ENCODE measurements at places on chromosomes 1 and 21.

GRCh38 chr1:209132736-209133467 is 450.6 kb upstream of the CAMK1G start:
- no peak for DNase-seq

DNA sequence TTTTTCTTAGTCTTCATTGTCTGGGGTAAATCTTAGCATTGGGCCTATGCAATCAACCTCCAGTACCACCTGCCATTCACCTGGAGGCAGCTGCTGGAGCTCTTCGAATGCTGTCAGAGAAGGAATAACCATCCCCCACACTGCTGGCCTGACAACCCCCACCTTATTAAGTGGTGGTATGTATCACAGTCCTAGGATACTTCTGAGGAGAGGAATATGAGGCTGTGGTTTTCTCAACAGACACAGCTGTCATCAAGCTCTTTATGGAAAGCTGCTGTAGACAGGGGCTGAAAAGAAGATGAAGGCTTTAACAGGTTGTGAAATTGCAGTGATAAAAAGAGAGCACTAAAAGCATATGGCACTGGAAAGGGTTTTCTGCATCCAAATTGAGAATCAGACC is 61.7 kb downstream of the TSEN15 start:
- no peak for DNase-seq

GRCh38 chr1:230113593-230114236 is 46.7 kb downstream of the GALNT2 start:
- DNase-seq: no peak

DNA sequence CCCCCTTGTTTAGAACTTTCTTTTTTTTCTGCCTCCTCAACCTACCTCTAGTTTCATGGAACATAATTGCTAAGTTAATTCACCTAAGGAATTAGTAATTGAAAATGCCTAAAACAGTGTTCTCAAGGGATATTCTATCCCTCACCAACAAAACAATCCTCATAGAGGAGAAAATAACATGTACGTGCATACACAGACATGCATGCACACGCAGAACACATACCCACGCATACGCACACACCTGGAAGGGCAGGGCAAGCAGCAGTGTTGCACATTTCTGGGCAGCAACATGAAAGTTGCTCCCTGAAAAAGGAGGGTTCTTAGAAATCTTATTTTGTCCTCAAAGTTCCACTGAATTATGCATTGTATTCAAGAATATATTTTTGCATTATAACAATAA is 76.6 kb downstream of the HHAT start:
- no peak for DNase-seq

DNA sequence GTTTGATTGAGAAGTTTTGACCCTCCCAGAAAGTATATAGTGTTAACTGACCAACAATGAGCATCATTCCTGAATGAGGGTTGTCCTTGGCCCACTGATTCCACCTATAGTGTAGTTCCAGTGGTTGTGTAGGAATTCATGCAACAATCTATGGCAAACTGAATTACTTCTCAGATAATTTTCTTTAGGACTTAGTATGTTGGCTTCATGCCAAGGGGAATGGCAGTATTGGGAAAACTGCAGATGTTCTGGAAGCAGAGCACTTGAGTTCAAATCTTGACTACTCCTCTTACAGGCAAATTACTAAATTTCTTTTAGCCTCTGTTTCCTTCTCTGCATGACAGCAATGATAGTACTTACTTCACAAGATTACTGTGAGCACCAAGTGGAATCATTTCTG is 65.8 kb downstream of the LRIG2 start:
- no peak for DNase-seq

- DNase-seq: no peak
Observed at GRCh38 chr1:111062624-111063023, 77.3 kb downstream of the DRAM2 start.

GRCh38 chr1:89941110-89941766 is 53.7 kb upstream of the ZNF326 start:
- DNase-seq: no peak

DNA sequence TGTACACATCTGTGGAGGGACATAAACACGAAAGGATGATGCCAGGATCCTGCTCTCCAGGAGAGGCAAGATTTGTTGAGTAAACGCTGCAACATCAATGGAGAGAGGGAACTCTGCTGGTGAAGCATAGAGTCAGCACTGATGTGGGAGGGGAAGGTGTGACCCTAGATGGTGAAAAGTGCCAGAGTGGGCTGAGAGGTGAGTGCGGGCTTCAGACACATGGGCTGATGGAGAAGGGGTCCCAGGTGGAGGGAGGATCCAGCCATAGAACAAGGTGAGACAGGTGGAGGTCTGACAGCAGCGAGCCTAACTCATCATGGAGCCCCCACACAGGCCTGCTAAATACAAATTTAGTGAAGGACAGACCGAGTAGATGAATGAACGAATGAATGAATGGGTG is 9.7 kb downstream of the RD3 start:
- DNase-seq: no peak

DNA sequence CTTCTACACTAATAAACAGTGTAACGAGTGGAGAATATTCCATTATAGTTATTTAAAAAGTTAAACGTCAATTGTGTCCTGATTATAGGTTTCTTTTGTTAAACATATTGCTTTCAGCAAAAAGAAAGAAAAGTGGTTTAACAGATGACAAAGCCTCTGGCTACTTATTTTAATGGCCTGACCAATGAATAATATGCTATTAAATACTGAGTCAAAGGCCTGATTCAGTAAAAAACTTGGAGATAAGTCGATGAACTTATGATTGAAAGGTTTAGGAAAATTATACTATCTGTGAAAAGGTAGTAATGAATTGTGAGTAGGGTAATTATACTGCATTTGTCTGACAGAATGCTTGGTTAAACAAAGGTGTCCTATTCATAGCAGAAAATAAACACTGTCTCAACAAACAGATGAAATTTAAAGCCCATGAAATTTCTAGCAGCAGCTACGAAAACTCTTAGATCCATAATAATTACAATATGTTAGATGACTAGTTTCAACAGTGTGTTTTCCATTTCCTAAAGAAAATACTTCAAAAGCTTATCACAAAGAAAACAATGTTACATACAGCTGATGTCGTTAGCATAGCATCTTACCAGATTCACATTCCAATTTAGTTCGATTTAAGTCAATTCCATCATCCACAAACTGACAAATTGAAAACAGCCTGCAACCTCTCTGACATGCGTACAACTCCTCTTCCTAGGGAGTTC is 6.2 kb downstream of the TMEM59 start:
- no peak for DNase-seq

GRCh38 chr1:103854279-103854678 is 104.6 kb downstream of the AMY1C start:
- DNase-seq: no peak

GRCh38 chr21:43864962-43865539 is at the start of gene AGPAT3:
TSS of gene AGPAT3 (plus strand) at chr21:43865223. CDS start at chr21:43959682, 94,459 bp downstream.
- DNase-seq: no peak

DNA sequence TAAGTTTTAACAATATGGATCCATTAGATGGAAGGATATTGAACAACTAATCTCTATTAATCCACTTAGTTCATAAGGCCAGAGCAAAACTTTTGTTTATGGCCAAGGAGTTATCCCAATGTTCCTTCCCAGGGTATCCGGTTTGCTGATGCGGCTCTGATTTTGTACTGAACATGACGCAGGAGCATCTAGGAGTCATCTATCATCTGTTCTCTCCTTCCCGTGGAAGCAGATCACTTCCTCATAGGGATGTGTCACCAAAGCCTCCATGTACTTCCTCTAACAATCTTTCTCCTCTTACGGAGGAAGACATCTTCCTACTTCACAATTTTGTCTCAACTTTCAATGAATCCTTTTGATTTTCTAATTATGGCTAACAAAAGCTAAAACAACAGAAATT is 206.6 kb downstream of the APP start:
- DNase-seq: no peak

GRCh38 chr1:19613171-19613703 is 30.9 kb upstream of the NBL1 start:
- DNase-seq: no peak

- DNase-seq: no peak
Observed at GRCh38 chr1:228305721-228306152, 97.9 kb downstream of the OBSCN start.

- DNase-seq: no peak
Observed at GRCh38 chr21:43276811-43277210, 108.0 kb downstream of the CRYAA start.

GRCh38 chr1:158058237-158058985 is 65.0 kb downstream of the KIRREL1 start:
- DNase-seq: no peak

GRCh38 chr1:207362962-207363860 is 41.7 kb downstream of the CD55 start:
- no peak for DNase-seq

GRCh38 chr1:6116137-6116536 is 64.0 kb downstream of the CHD5 start:
- DNase-seq: no peak

DNA sequence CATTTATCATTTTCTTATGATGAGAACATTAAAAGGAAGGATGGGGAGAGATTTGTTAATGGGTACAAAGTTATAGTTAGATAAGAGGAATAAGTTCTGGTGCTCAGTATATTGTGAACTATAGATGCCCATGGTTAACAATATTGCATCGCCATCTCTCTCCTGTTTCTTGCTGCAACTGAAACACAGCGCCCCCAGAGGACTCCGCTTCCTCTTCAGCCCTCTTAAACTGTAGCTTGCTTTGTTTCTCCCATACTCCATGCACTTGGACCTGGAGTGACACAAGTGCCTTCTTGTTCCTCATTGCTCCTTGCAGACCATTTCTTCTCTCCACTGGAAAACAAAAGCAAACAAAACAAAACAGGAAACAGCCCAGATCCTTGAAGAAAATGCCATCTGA is 70.1 kb upstream of the NTPCR start:
- no peak for DNase-seq

- no peak for DNase-seq
Observed at GRCh38 chr1:12031039-12031980, 12.0 kb downstream of the MIIP start.

DNA sequence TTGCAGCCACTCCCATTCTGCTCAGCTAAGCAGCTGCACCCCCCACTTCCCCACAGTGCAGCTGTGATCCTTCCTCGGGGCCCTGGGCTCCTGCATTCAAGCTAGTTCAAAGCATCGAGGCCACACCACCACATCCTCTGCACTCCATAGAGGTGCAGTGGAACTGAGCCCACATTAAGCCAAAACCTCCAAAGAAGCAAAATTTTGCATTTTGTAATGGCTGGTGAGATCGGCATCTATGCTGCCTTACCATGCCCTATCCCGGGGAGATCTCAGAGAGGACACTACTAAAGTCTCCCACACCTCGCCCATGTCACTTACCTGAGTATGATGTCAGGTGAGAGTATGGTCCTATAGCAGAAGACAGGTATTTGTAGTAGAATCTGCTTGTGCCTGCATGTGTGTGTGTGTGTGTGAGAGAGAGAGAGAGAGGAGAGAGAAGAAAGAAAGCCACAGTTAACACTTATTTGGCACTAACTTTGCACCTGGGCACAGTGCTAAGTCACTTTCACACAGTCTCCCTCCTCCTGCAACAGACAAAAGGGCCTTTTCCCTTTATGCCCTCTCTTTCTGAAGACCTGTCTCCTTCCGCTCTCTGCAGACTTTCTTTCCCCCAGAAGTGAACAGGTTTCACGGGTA is 89.8 kb downstream of the KIF14 start:
- DNase-seq: no peak

DNA sequence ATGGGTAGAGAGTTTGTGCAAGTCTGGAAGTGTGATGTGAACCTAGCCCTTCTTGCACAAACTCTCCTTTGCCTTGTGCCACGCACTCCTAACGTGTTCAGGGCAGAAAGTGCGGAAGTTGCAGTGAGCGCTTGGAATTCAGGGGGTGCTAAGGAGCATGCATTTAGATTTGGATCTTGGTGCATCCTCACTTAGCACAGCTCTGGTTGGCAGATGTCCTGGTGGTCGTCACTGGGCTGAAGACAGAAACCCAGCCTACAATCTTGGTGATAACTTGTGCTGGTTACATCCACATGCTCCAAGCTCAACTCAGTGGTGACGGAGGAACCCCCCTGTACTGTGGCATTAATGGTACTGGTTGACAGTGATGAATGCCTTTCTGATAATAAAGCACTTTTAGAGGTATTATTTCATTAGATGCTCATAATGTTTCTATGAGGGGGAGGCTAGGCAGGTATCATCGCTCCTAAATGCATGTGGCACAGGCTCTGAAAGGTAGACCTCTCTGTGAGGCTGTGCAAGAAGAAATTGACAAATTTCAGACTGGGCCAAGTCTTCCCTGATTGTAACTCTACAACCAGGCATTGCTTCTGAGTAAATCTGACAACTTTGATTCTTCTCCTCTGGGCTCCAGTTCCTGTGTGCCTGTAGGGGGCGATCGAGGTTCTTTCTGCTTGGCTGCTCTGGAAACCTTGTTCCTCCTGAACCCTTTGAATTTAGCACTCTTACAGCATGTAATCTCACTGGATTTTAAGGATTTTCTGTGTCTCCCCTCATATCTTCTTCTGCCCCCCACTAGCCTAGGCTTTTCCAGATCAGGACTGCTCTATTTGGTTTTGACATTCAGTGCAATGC is 40.6 kb downstream of the MAPKAPK2 start:
- DNase-seq: no peak

DNA sequence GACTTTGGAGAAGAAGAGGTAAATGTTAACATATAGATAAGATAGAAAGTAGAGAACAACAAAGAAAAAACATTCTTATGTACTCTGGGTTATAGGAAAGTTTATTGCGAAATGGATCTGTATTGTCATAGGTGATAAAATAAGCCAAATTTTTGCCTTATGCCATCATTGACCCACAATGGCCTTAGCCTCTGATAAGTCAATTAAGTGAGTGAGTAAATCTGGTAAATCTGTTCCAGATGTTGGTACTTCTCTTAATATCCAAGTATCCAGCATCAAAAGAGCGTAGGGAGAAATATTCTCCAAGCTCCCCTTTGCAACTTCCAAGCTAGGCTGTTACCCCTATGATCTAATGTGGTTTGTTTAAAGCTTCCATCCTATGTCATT is 38.3 kb upstream of the CLCA4 start:
- no peak for DNase-seq

- no peak for DNase-seq
Observed at GRCh38 chr1:37883671-37884070, 24.3 kb upstream of the MTF1 start.

GRCh38 chr1:161763522-161764098 is 2.5 kb upstream of the ATF6 start:
- no peak for DNase-seq

DNA sequence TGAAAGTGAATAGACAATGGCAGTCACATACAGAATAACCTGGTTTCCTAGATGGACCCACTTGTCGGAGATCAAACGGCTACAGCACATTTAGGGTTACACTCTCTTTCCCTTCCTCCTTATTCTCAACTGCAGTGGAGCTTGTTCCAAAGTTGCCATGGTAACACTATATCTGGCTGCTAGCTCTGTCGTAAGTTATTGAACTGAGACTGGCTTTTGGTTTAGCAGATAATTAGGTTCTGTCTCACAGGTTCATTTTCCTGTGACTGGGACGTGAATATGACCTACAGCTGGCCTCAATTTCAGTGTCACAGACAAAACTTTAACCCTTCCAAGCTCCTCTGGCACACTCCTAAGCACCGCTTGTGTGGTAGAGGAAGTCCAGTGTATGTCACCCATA is 875.8 kb downstream of the USP25 start:
- no peak for DNase-seq

All from hypothalamus (tissue), 51 donors.